ENCODE measurements at places on chromosomes 6 and 20.

DNA sequence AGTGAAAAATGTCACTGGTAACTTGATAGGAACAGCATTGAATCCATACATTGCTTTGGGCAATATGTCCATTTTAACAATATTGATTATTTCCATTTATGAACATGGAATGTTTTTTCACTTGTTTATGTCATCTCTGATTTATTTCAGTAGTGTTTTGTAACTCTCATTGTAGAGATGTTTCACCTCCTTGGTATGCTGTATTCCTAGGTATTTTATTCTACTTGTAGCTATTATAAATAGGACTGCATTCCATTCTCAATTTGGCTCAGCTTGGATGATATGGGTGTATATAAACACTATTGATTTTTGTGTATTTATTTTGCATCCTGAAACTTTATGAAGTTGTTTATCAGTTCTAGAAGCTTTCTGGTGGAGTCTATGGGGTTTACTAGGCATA, 730.3 kb downstream of the DOK5 start:
- no peak for DNase-seq

- DNase-seq, result no peak
Observed at GRCh38 chr6:138653435-138653834, 120.1 kb upstream of the CCDC28A start.

- no peak for DNase-seq
Observed at GRCh38 chr6:164121527-164121926, 707.0 kb downstream of the QKI start.

- no peak for DNase-seq
Observed at GRCh38 chr6:166336847-166337246, 5.5 kb downstream of the SFT2D1 start.

DNA sequence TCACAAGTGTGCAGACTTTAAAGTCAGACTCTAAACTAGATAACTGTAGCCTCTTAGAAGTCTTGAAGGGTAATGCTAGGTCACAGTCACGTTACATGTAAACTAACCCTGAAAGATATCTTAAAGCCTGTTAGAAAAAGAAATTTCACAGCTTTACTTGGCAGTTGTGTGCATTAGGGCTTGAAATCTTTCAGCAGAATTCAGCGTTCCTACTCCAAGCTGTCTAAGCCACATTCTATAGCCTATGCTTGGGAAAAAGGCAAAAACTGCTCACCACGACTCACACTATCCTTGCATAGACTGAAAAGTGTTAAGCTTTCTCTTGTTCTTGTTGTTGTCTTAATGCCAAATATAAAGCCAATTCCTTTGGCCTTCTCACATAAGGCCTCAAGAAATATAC, 338.0 kb upstream of the SASH1 start:
- no peak for DNase-seq

GRCh38 chr6:119830494-119831295, 481.1 kb upstream of the MAN1A1 start:
- DNase-seq, result no peak

DNA sequence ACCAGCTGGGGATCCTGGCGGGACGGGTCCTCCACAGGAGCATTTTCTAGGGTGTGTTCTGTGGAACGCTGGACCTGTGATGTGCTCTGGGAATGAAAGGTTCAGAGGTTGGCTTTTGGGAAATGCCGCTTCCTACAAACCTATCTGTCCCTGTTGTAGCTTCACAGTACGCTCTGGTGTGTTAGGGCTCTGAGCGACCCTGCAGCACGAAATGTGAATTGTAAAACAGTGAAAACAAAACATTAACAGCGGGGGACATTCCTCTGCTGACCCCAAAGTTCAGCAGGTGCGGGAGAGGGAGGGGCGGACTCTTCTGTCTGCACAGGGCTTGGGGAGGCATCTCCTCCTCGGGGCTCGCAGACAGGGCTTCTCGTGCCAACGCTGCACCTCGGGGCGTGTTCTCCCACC, 155.9 kb downstream of the NRN1 start:
- DNase-seq, result no peak

GRCh38 chr20:14264869-14265268, 72.5 kb downstream of the FLRT3 start:
- DNase-seq, result no peak

DNA sequence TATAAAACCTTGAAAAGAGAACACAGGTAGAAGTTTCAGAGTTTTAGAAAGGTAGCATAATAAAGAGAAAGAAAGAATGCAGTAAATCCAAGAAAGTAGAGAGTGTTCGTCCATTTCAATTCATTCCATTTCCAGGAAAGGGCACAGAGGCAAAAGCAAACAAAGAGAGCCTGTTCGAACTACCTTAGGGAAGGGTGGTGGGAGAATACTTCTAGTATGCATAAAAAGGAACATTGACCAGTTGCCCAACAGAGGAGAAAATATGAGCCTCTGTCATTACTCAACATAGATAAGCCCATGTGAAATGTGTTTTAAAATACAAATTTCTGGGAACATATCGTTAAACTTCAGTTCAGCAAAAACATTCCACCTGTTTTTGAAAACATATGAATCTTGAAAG, 60.6 kb downstream of the CYP39A1 start:
- no peak for DNase-seq

GRCh38 chr6:31870385-31870921, 7.8 kb upstream of the NEU1 start:
- no peak for DNase-seq

DNA sequence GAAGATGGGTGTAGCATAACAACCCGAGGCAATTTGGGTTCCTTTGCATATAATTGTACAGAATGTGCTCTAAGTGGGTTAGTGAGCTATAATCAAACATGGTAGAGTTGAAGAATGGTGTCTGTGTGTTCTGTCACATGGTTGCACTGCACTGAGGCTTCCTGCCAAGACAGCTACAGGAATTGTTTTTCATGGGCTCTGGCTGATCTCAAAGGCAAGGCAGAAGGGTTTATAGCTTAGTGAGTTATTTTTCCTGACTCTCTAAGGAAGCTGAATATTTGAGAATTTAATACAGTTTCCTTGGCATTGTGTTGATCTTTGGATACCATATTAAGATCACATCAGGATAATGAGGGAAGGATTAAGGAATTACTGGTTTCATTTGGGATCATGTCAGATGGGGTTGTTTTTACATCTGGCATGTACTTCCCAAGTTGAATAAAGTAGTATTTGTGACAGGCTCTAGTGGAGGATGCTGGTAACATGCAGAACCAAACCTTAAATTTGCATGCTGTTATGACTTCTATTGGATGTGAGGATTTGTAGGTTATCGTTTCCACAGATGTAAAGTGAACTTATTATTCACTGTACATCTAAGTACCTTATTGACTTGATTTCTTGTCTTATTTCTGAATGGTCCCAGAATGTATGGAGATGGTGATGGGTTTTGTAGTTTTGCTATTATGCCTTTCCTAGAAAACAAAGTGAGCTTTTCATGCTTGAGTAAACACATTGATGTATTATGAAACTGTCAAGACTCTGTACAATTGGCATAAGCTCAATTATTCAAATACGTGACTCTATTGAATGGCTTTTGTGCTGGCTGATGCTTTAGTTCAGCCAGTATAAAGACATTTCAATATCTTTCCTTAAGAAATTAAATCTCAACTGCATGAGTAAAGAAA, 43.3 kb downstream of the LRRC1 start:
- peak; percentile 36 for DNase-seq

DNA sequence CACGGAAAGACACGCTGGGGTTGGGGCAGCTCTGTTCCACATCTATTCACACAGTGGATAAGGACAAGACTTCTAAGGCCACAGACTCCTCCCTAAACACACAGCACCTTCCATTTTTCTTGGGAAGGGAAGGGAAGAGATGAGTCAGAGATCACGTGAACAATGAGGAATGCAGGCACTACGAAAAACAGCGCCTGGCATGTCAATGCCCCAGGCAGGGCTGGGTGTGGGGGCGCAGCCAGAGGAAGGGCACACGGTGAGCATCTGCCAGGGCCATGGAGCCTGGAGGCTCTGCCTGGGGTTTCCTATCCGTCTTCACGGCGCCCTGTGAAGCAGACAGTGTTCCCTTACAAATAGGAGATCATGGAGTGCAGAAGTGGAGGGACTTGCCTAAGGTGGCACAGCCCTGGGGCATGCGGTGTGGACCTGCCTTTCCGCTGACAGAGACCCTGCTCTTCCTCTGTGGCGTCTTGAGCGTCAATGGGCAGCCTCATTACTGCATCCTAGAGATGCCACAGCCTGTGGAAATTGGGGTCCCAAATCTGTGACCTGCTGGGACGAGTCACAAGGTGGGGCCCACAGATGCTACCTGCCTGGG, 15.4 kb downstream of the UNC93A start:
- DNase-seq, result no peak

DNA sequence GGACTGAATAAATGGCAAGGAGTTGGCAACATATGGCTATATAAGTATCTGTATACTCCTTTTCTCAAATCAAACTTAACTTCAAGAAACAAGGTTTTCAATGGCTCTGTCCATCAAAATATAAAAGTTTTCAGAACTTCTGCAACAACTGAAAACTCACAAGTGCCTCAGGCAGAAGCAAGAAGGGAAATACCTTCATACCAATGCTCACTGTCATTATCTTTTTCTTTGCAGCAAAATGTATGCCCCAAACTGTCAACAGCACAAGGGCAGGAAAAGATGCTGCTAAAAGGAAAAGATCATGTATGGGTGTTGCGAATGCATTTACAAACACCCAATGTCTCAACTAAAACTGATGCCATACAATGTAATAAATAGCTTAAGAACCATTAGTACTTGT, 45.9 kb downstream of the PTPRK start:
- no peak for DNase-seq

DNA sequence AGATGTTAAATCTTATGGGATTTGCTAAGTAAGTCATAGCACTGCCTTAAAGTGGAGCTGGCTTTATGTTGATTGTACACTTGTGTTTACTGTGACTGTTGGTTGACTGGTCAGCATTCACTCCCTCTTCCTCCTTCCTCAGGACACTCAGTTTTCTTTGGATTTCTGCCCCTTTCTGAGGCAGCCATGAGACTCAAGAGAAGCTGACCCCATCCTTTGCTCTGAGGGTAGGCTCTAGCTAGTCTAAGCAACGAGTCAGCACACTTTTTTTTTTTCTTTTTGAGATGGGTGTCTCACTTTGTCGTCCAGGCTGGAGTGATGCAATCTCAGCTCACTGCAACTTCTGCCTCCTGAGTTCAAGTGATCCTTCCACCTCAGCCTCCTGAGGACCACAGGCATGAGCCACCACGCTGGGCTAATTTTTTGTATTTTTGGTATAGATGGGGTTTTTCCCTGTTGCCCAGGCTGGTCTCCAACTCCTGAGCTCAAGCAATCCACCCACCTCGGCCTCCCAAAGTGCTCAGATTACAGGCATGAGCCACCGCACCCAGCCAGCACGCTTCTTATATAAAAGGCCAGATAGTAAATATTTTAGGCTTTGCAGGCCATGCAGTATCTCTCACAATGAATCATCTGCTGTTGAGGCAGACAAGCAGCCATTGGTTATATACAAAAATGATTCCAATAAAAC, 191.4 kb downstream of the NFATC2 start:
- no peak for DNase-seq

- no peak for DNase-seq
Observed at GRCh38 chr6:148068437-148069061, 274.1 kb upstream of the SASH1 start.

- no peak for DNase-seq
Observed at GRCh38 chr6:63371104-63371715, 51.4 kb upstream of the LGSN start.

GRCh38 chr6:38725414-38726183, 10.5 kb downstream of the DNAH8 start:
- no peak for DNase-seq

GRCh38 chr6:122788208-122788607, 850 bp upstream of the SMPDL3A start:
- no peak for DNase-seq

GRCh38 chr20:39195582-39196021, 233.5 kb downstream of the DHX35 start:
- DNase-seq, result no peak

- DNase-seq, result no peak
Observed at GRCh38 chr6:56318851-56319250, 71.5 kb upstream of the COL21A1 start.

- no peak for DNase-seq
Observed at GRCh38 chr6:6376845-6377244, 56.4 kb upstream of the F13A1 start.

- DNase-seq, result no peak
Observed at GRCh38 chr6:168851460-168852375, 401.9 kb downstream of the THBS2 start.

GRCh38 chr6:70134542-70134941, 168.3 kb downstream of the COL9A1 start:
- no peak for DNase-seq

DNA sequence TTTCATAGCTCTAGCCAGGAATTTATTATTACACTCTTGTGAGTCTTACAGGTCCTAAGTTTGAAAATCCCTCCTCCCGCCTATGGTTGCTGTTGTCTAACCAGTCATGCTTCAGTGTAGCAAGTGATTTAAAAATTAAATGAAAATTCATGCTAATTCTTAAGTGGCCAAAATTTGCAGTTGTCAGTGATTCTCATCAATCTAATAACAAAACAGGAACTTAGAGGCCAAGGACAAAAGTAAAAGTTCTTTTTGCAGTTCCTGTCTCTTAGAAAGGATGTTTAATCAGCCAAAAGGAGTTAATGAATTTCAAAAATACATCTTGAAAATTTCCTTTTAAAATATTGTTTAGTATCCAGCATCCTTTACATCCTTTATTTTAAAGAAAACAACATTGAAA, 36.3 kb downstream of the VTA1 start:
- no peak for DNase-seq

DNA sequence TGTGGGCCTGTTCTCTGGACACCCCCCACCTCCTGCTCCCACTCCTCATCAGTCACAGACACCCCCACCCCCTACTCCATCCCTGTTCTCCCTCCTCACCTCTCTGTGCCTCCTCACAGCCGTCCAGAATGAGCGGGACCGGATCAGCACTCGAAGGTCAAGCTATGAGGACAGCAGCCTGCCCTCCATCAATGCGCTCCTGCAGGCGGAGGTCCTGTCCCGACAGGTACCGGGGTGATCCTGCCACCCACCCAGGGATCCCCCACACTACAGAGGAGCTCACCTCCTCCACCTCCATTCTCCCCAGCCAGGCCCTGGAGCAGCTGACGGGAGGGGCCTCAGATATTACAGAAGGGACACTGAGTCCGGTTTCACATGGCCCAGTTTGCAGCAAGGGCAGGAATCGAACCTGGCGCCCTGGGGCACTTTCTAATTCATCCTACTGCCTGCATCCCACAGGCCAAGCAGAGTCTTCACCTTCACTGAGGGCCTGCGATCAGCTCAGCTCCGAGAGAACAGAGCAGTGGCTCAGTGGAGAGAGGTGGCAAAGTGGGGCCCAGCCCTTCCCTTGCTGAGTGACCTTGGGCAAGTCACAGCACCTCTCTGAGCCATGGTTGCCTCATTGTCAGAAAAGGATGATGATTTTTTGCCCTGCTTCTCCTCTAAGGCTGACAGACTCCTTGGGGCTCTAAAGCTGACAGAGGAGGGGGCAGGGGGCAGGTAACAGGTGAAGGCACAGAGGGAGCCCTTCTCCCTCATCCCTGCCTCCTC, 58.3 kb downstream of the HNF4A start:
- no peak for DNase-seq

All from NCI-H2081 treated with DMSO at 0.1 percent for 48 hours (cell line).